A549 treated with RU486 at 1 μM for 4 hours (cell line): ENCODE measurements at places on chromosomes 5 and 9. TPM values are rescaled to one million over a fixed set of nuclear protein-coding genes. Genes with fewer than 3 reads are reported as not detected.

RANBP17 gene
- 2.0 to 3.2 TPM (median 2.6 TPM) in 5 replicates for total RNA-seq

PPP6C gene
- 19.3 to 29.1 TPM (median 26.3 TPM) in 5 replicates for total RNA-seq

FOXD1 gene
- 13.0 to 22.7 TPM (median 21.2 TPM) in 5 replicates for total RNA-seq

PCDHGA12 gene
- 0.02 to 0.05 TPM in 2 of 5 replicates, not detected in the others for total RNA-seq

CD180 gene
- not detected in 5 replicates for total RNA-seq

EIF4E1B gene
- not detected in 5 replicates for total RNA-seq

FGFR4 gene
- 15.9 to 24.1 TPM (median 23.2 TPM) in 5 replicates for total RNA-seq

C1QTNF2 gene
- 0.10 to 0.13 TPM (median 0.11 TPM) in 3 of 5 replicates, not detected in the others for total RNA-seq

DCAF12 gene
- total RNA-seq = 30.3 to 42.1 TPM (median 38.6 TPM) in 5 replicates

RETREG1 gene
- total RNA-seq = 1.4 to 2.7 TPM (median 2.1 TPM) in 5 replicates

OTULINL gene
- 4.8 to 6.9 TPM (median 6.2 TPM) in 5 replicates for total RNA-seq

ADAMTS19 gene
- not detected in 5 replicates for total RNA-seq

CCDC152 gene
- total RNA-seq = not detected in 5 replicates

SIGMAR1 gene
- 163 to 210 TPM (median 202 TPM) in 5 replicates for total RNA-seq

ABHD17B gene
- 12.5 to 18.5 TPM (median 16.6 TPM) in 5 replicates for total RNA-seq

NR2F1-AS1 gene
- 3.6 to 6.3 TPM (median 4.0 TPM) in 5 replicates for total RNA-seq

ARID3C gene
- total RNA-seq = 0.07 to 0.17 TPM (median 0.13 TPM) in 3 of 5 replicates, not detected in the others

CFAP90 gene
- total RNA-seq = 0.45 to 0.96 TPM (median 0.61 TPM) in 5 replicates

ZMAT2 gene
- total RNA-seq = 83.4 to 128 TPM (median 104 TPM) in 5 replicates

MYOT gene
- not detected in 5 replicates for total RNA-seq

NSG2 gene
- total RNA-seq = not detected in 5 replicates

ESM1 gene
- total RNA-seq = not detected in 5 replicates

IRX2 gene
- 1.0 to 1.7 TPM (median 1.5 TPM) in 5 replicates for total RNA-seq

LURAP1L gene
- total RNA-seq = 12.2 to 17.4 TPM (median 16.9 TPM) in 5 replicates

MYO10 gene
- total RNA-seq = 49.4 to 64.3 TPM (median 61.7 TPM) in 5 replicates

SARDH gene
- total RNA-seq = 0.05 to 0.18 TPM (median 0.07 TPM) in 3 of 5 replicates, not detected in the others

RASEF gene
- 6.8 to 9.7 TPM (median 9.6 TPM) in 5 replicates for total RNA-seq

UGT3A2 gene
- total RNA-seq = not detected in 5 replicates

ENTPD2 gene
- total RNA-seq = 0.31 to 1.1 TPM (median 0.91 TPM) in 5 replicates

OMD gene
- not detected in 5 replicates for total RNA-seq

ADAMTS6 gene
- 0.06 to 0.31 TPM (median 0.08 TPM) in 5 replicates for total RNA-seq

FCN2 gene
- total RNA-seq = not detected in 5 replicates

PHF19 gene
- 87.6 to 137 TPM (median 117 TPM) in 5 replicates for total RNA-seq

FGF10 gene
- total RNA-seq = not detected in 5 replicates

ABCA1 gene
- 4.2 to 6.8 TPM (median 6.4 TPM) in 5 replicates for total RNA-seq

HMGCS1 gene
- 45.8 to 59.7 TPM (median 53.7 TPM) in 5 replicates for total RNA-seq

ZNF658 gene
- total RNA-seq = 1.2 to 2.4 TPM (median 1.9 TPM) in 5 replicates

PLEKHG4B gene
- 0.56 to 1.0 TPM (median 0.96 TPM) in 5 replicates for total RNA-seq

TMEM215 gene
- not detected in 5 replicates for total RNA-seq

MLANA gene
- not detected in 5 replicates for total RNA-seq

VLDLR gene
- total RNA-seq = 18.6 to 25.6 TPM (median 24.9 TPM) in 5 replicates

MOCS2 gene
- total RNA-seq = 31.5 to 40.5 TPM (median 34.7 TPM) in 5 replicates

PLAC8L1 gene
- 0.29 TPM in 1 of 5 replicates, not detected in the others for total RNA-seq

FAT2 gene
- 0.01 to 0.02 TPM in 2 of 5 replicates, not detected in the others for total RNA-seq

SLC36A3 gene
- not detected in 5 replicates for total RNA-seq

PCDHA9 gene
- 0.04 TPM in 1 of 5 replicates, not detected in the others for total RNA-seq

PPIC gene
- total RNA-seq = 13.8 to 17.8 TPM (median 15.9 TPM) in 5 replicates

PRLR gene
- total RNA-seq = 0.01 to 0.29 TPM (median 0.14 TPM) in 4 of 5 replicates, not detected in the other

LPAR1 gene
- total RNA-seq = 11.2 to 15.7 TPM (median 15.2 TPM) in 5 replicates
